Kasumi-1 (cell line): ENCODE measurements at places on chromosomes 2 and 18.

- no peak for DNase-seq
These were observed 116.3 kb upstream of the HAAO start for GRCh38 chr2:42908518-42909200.

- DNase-seq: no peak
These were observed 8.3 kb downstream of the ARHGAP28 start for GRCh38 chr18:6737833-6738232.

DNA sequence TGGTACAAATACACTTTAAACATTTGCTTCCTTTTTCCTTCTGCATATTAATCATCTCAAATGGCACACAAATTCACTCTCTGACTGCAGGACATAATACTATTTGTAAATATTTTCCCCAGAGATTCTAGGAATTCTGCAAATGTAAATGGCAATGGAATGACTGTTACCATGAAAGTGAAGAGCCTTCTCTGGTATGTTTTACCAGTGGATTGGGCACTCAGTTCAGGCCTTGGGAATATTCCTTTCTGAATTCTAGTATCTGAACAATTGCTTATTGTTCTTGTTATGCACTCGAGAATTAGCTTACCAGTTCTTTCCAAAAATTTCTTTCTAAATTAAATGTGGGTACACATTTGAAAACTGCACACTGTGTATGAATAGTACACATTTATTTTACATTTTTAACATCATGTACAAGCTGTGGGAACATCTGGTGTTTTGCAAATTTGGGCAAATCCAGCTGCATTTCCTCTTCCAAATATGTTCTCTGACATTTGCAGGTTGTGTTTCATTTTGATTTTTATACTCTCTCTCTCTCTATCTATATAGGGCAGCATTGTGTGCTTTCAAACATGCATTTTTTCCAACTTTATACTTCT lies 289.1 kb downstream of the NBAS start:
- no peak for DNase-seq

DNA sequence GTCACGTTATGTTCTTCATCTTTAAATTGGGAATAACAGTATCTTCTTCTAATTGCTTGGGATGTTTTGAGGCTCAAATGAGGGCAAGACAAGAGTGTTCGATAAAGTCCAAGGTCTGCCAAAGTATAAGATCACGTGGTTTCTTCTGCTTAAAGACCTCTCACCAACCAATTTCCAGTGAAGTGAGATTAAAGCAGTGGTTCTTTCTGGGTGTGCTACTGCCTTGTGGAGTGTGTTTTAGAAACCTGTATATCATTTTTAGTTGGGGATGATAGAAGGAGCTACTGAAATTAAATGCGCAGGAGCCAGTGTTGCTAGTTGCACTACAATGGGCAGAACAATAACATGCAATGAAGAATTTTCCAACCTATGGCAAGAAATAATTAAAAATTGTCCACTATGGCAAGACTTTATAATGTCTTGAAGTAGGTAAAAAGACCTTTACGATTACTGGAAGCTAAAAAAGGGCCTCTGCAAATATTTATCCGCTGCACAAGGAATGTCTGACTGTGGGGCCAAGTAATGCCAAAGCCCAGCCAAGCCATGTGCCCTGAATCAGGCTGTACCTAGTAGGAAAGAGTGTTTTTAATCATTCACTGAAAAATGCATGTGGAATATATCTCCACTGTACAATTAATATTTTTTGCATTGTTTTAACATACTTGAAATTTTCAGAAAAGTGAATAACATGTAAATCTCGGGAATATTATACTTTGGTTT lies 244.5 kb upstream of the REG3G start:
- no peak for DNase-seq

DNA sequence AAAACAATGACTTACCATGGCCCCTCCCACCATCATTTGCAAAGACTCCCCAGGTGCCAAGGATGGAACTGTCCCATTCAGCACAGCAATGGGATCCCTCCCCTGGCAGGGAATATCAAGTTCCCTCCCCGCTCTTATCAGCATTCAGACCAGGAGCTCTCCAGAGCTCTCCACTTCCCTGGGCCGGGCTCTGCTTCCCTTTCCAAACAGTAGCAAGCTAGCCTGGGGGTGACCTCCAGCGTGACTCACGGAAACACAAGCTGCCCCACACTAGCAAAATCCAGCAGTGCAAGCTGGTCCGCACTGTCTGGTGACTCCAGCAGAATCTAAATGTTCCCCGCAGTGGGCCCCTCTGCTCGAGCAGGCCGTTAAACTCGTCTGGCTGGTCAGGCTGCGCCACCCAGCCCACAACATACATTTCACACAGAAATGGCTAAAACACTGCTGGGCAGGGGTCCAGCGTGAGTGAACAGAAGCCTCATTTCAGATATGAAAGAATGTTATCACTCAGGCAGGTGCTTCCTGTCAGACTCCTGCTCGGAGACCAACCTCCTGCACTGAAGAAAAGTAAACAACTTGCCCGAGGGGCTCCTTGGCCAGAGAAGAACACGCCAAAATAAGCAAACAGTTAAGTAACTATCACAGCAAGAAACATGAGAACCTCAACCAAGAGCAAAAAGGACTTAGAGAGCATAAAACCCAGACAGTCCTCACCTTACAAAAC lies 33.9 kb downstream of the STAT1 start:
- no peak for DNase-seq

GRCh38 chr2:241890524-241891235 lies 21.2 kb downstream of the RTP5 start:
- DNase-seq: no peak

DNA sequence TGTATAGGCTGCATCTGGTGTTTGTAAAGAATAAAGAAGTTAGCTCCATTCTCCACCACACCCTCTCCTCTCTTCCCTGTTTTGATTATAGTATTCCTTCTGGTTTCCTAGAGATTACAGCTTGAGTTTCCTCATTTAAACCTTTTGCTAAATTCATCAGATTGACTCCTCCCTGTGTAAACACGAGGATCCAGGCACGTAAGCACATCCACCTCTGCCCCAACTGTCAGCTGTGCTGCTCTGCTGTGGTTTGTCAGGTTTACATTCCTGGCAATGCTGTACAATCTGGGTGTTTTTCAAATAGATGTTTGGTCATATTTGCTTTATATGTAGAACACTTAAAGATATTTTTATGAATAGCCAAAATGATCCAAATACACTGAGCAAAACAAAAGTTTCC lies 302.8 kb downstream of the PTGR3 start:
- no peak for DNase-seq

- DNase-seq: no peak
These were observed 155.1 kb upstream of the LMAN1 start for GRCh38 chr18:59514203-59514602.

- no peak for DNase-seq
These were observed 16.7 kb downstream of the POMC start for GRCh38 chr2:25151718-25152117.
